ENCODE measurements at places on chromosomes 1 and 21.

DNA sequence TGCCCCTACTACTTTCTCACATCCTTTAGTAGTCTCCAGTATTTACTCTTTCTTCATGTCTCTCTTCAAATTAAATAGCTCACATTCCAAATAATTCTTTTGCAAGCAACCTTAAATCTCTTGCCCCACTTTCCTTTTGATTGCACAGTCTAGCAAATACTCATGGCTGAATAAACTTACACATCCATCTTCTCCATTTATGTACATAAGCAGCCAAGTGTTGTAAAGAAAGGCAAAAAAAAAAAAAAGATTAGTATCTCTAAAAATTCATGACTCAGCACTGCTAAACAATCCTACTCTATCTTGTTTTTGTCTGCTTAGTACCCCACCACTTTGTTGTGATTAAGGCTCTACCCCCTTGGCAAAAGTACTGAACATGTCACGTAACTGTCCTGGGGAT lies 42.6 kb downstream of the F13B start:
- DNase-seq = no peak

DNA sequence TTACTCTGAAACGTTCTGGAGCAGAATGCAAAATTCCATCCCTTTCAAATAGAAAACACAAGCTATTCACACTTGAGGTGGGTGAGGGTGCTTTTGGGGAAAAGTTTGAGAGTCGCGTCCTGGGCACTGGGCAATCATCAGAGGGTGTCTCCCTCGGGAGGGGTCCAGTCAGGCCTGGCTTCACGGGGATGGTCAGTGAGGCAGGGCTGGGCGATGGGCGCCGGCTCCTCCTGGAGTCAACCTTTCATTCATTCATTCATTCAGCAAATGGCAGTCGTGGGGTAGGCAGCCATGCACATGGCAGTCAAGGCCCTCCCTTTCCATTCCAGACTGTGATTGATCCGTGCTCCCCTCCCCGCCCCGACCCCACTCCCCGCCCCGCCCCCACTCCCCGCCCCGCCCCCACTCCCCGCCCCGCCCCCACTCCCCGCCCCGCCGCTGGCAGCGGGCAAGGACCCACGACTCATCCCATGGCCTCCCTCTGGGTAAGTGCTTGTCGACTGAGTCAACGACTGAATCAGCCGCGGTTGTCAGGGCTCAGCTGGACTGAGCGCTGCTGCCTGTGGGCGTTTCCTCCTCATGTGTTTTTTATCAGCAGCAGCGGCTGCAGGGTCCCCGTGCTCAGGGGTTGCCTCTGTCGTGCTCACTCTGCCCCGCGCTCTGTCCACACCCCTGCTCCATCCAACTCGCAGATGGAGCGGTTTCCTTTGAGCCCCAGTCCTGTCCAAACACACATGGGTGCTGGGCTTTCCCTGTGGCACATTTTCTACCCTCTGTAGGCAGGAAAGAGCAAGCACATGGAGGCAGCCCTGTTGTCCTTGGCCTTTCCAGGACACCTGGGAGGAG lies 12.5 kb upstream of the SPSB1 start:
- DNase-seq = no peak

DNA sequence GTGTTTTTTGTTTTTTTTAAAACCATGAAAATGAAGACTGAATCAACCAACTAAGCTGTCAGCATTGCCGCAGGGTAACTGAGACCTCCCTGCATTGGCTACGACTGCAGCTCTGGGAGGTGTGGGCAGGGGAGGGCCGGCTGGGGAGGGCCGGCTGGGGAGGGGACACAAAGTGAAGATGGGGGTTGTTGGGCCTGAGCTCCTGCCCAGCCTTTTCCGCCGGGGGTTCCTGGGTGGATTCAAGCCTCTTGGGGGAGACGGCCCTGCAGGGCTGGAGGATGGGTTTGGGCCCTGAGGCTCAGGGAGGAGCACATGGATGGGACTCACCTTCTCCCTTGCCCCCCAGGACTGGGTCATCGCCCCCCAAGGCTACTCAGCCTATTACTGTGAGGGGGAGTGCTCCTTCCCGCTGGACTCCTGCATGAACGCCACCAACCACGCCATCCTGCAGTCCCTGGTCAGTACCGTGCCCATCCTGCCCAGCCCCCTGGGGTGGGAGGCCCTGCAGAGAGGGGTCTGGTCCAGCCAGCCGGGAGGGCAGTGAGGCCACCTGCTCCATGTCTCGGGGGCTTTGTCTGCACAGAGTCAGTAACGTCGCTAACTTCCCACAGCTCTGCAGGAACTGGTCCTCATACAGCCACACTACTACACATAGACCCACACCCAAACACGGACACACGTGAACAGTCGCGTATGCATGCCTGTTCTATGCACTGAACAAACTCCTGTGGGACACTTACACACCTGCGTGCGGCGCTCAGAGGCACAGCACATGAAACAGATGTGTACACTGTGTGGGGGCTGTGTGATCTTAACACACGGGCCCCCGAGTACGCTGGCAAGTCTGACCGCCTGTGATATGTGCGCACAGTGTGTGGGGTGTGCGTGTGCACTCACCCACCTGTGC lies 31.5 kb downstream of the BMP8A start:
- DNase-seq = no peak

DNA sequence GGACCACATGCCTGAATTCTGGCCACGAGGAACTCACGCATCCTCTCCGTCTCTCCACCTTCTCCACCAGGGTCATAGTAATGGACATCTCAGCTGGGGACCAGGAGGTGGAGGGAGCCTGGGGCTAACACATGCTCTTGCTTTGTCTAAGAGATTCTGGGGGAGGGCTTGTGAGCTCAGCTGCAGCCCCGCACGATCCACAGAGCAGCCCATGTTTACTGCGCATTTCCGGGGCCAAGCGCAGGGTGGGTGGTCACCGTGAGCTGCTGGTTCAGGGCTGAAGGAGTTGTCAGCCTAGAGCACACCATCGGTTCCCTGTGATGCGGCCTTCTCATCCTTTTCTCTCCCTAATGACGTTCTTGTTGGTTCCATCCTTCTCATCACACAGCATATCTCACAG lies 7.5 kb upstream of the TFF2 start:
- no peak for DNase-seq

GRCh38 chr1:210940081-210940617 lies 193.8 kb downstream of the KCNH1 start:
- no peak for DNase-seq

- DNase-seq = peak; percentile 96
Observed at GRCh38 chr1:204506201-204506968, 9.8 kb upstream of the MDM4 start.

DNA sequence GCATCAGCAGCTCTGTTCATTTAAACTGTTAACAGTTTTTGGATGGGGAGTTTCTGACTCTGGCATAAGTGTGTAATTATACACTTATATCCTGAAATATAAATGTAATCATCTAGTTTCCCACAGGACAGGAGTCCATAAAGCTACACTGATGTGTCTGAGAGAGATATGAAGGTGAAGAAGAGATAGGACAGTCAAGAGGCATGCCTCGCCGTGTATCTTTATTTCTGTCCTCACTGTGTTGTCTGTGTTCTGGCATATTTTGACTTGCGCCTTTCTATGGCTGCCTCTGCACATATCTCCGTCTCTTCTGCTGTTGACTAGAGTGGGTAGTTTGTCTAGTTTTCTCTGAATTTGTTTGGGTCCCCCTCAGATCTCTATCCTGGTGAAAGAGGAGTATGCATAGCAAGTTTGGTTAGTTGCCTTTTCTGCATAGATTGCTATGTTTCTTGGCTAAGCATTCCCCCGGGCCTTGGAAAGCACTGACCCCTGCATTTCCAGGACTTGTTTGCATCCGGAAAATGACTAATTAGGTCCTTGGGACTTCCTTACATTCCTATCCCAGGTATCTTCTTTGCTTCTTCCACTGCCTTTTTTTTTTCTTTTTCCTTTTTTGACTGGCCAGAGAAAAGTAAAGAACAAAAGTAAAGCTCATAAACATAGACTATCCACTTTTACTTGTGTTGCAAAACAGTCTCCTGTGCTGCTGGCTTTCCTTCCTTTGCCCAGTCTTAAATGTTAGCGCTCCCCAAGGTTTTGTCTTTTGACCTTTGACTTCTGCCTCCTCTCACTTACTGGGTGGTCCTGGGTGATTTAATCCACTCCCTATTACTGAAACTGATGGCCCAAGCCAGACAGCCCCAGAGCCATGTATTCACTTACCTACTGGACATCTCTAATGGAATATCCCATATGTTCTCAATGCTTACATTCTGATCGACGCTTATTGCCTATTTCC lies 27.6 kb upstream of the CNN3 start:
- no peak for DNase-seq

DNA sequence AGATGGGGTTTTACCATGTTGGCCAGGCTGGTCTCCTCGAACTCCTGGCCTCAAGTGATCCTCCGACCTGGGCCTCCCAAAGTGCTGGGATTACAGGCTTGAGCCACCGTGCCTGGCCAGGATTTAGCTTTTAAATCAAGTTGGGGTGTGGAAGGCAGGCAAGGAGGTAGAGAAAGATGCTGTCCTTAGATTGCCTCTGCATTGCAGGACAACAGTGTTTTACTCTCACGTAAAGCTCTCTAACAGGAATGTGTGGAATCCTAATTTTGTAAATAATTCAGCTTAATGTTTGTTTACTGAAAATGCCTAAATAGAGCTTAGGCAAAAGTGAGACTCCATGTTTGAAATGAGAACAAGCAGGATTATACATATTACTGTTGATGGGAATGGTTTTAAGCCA lies 29.5 kb upstream of the TGFB2 start:
- no peak for DNase-seq

GRCh38 chr1:78586572-78586971 lies 33.7 kb upstream of the IFI44L start:
- DNase-seq = no peak

GRCh38 chr1:6891781-6892579 lies 106.7 kb downstream of the CAMTA1 start:
- no peak for DNase-seq

DNA sequence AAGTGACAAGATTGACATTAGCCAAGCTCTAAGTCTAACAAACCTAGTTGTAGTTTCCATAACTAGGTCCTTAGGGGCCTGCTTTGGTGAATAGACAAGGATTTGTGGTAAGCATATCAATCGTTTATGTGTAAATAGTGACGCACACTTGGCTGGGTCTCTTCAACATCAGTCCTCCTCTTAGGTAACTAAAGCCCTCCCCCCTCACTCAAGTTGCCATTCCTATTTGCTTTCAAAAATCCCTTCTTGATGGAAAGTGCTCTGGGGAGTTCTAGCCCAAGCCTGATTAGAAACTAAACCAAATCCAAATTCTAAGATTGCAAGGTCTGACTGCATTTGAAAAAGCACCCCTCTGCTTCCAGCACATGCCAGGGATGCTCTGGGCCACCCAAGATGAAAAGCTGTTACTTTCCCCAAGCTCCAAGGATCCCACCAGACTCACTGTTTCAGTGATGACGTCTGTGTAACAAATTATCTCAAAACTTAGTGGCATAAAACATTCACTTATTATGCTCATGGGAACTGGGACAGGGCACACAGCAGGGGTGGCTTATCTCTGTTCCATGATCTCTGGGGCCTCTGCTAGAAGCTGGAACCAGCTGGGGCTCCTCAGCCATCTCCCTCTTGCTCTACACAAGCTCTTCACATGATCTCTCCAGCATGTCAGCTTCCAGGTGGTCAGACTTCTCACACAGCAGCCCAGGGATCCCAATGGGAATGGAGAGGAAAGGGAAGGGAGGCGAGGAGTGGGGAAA lies 74.1 kb downstream of the RRAGC start:
- DNase-seq = no peak

- DNase-seq = no peak
Observed at GRCh38 chr1:38038861-38039260, 7.7 kb downstream of the POU3F1 start.

GRCh38 chr1:7650801-7651200 lies 120.3 kb upstream of the VAMP3 start:
- peak; percentile 29 for DNase-seq

GRCh38 chr1:92372164-92372563 lies 73.3 kb downstream of the RPAP2 start:
- no peak for DNase-seq

GRCh38 chr1:34770891-34771504 lies 10.0 kb upstream of the GJB3 start:
- DNase-seq = no peak

GRCh38 chr21:42003051-42003461 lies 7.1 kb downstream of the ZBTB21 start:
- no peak for DNase-seq

- no peak for DNase-seq
Observed at GRCh38 chr1:243363832-243364231, 108.0 kb downstream of the SDCCAG8 start.

DNA sequence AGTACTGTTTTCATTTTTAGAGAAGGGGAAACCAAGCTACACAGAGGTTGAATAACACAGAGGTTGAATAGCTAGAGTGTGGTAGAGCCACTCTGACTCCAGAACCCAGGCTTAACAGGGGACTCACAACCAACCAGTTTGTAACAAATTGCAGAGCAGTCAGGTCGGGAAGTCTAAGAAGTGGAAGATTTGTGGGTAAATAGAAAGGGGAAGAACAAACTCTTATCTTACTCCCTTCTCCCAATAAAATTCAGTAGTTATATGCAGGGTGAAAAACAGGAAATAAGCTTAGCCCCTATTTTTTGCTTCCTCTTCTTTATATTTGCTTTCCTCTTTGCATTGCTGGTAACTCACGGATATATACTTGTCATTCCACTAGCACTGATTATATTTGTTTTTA lies 23.2 kb downstream of the CDC42 start:
- DNase-seq = no peak

- DNase-seq = no peak
Observed at GRCh38 chr1:67171978-67172377, 5.7 kb downstream of the IL23R start.

GRCh38 chr21:43918385-43918947 lies 53.4 kb downstream of the AGPAT3 start:
- no peak for DNase-seq

DNA sequence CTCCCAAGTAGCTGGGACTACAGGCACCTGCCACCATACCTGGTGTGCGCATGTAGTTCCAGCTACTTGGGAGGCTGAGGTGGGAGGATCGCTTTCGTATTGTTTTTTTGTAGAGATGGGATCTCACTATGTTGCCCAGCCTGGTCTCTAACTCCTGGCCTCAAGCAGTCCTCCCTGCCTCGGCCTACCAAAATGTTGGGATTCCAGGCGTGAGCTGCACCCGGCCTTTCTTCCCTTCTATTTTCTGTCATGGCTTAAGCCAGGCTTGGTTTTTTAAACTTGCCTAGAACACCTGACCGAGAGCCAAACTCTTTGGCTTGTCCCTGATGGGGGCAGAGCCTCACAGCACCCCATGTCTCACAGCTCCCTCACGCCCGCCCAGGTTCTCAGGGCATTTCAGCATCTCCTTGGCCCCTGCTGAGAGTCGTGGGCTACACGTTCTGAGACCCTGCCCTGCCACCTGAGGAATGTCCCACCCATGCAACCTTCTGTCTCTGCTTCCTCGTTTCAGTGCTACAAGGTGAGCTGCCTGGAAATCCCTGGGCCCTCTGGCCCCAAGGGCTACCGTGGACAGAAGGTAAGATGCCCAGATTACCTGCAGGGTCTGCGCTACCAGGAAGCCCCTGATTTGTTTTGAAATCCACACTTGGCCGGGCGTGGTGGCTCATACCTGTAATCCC lies 15.7 kb downstream of the COL6A2 start:
- DNase-seq = no peak

DNA sequence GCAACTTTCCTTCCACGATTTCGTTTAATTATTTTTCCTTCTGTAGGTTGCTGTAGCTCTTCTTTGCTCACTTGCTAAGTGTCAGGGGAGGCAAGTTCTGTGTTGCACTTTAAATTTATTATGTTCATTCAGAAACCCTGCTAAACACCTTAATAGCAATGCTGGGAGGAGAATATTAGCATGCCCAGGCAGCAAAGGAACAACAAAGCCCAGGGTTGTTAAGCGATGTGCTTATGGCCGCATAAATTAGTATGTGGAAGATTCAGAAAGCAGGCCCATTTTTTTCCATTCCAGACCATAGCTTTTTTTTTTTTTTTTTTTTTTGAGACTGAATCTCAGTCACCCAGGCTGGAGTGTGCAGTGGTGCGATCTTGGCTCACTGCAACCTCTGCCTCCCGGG lies 151.3 kb downstream of the BACH1 start:
- no peak for DNase-seq

All from NCI-H1417 treated with DMSO at 0.1 percent for 48 hours (cell line).